ENCODE measurements at places on chromosomes 11 and 22.

DNA sequence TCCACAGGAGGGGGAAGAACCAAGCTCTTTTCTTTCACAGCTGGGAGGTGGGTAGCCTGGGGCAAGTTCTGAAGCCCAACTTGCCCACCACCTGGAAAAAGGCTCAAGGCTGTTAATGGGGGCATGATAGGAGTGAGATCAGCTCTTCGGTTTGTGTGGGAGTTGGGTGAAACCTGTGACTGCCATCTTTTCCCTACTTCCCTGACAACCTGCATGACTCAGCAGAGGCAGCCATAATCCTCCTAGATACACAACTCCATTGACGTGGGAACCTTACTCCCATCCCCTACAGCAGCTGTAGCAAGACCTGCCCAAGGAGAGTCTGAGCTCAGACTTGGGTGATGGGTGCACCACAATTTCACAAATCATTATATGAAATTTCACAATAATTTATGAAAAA, 13.3 kb upstream of the OOSP4B start:
- DNase-seq: no peak

DNA sequence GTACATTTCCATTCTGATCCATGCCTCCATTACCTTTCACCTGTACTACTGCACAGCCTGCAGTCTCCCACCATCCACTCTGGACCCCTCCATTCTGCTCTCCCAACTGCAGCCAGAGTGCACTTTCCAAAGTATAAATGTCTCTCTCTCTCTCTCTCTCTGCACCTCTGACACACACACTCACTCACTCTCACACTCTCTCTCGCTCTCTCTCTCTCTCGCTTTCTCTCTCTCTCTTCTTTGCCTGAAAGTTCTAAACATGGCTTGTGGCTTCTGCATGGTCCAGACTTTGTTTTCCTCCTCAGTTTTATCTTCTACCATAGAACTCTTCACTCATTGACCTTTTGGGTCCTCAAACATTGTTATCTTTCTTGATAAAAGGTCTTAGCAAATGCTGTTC, 76.6 kb downstream of the WNT11 start:
- DNase-seq: no peak

DNA sequence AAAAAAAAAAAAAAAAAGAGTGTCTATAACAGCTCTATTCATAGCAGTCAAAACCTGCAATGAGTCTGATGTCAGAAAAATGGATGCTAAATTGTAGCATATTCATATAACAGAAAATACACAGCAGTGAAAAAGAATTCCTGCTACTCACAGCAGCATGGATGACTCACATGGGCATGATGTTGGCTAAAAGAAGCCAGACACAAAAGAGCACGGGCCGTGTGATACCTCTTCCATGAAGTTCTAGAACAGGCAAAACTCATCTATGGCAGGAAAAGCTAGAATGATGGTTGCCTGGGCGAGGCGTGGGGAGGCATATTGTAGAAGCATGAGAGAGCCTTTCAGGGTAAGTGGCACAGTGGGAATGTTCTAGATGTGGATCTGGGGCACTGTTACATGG, 18.9 kb downstream of the PLAAT3 start:
- no peak for DNase-seq

DNA sequence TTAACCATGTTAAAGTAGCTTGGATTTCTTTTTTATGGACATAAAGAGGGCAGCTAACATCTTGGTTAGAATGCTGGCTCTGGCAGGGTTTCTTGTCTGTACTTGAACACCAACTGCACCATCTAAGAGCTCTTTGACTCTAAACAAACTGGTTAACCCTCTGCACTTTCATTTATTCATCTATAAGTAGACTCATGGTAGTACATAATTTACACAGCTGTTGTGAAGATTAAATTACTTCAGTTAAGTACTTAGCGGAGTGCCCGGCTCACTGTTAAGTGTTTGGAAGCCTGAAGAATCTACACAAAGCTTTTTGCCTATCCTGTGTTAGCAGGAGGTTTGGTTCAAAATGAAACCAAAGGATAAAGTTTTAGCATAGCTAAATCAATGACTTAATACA, 846.2 kb upstream of the API5 start:
- DNase-seq: no peak

DNA sequence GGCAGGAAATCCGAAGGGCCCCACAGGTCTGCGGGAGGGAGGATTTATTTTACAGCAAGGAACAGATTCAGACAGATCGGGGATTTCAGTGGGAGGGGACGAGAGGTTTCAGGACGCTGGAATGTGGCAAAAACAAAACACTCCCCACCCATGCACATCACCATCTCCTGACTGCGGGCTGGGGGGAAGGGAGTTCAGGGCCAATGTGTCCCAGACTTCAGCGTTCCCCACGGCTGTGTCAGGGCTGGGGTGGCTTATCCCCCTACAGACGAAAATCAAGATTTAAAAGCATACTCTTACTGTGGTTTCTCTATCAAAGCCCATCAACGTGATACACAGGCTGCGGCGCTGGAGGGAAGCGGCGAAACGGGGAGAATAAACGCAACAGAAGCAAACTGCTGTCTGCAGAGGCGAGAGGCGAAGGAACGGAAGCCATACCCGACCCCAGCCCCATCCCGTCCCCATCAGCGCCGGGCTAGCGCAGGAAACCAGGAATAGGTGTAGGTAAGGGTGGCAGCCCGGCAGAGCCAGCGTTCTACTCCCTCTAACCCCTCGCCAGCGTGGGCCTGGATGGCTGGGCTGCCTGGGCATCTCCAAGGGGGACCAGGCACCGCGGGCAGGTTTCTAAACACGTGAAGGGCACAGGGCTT, 2.7 kb downstream of the TENM4 start:
- DNase-seq: no peak

DNA sequence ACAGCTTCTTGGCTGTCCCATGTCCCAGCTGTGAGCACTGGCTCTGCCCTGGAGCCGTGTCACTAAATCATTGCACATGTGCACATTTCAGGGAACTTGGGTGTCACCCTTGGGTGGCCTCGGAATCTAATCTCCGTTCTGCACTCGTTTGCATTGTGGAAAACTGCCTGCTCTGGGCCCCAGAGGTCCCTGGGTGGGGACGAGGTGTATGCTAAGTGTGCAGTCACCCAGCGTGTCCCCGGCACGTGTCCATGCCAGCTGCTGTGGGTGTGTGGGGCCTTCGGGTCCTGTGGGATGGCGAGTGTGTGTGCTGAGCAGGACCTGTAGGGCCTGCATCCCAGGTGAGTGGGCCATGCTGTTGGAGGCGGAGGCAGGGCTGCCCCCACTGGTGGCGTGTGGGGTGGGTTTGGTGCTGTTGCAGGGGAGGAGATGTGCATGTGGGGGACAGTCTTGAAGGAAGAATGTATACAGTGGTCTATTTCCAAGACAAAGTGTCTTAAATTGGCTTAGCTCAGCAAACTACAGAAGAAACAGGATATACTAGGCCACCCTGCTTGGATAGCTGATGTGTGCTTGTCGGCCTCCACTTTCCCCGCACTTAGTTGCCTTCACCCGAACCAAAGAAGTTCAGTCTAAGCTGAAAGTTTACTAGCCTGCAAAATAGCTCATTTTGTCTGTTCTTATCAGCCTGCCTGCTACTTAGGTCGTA, 14.6 kb downstream of the TANGO2 start:
- DNase-seq: no peak

DNA sequence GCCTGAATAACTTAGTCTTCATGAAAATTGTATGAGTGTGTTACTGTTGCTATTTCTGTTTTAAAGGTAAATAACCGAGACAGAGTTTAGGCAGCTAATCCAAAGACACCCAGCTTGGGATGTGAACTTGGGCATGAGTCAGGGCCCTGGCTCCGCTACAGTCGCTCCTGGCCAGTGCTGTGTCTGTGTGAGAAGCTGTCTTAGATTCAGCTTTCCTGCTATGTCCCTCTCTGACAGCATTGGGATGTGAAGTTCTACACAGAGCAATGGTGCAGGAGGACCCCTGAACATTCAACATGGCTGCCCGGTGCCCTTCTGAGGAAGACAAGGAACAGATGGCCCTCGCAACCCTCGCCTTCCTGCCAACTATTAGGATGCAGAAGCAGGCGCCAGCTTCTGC, 49.4 kb downstream of the GALNT18 start:
- DNase-seq: no peak

DNA sequence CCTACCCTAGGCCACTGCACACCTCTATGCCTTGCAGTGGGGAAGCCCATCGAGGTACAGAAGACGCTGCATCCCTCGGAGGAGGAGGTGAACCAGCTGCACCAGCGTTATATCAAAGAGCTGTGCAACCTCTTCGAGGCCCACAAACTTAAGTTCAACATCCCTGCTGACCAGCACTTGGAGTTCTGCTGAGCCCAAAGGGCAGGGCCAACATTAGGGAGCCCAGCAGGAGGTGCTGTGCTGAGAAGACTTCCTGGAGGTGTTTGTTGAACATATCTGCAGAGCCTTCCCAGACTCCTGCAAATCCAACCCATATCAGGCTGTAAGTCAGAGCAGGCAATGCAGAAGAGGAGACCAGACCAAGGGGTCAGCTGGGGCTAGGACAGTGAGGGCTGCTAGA, 13.5 kb downstream of the MOGAT2 start:
- no peak for DNase-seq

- DNase-seq: no peak
These were observed 29.4 kb upstream of the CTTN start for GRCh38 chr11:70368961-70369360.

- no peak for DNase-seq
These were observed 131.7 kb downstream of the GRIK4 start for GRCh38 chr11:120643284-120643683.

GRCh38 chr11:115153135-115153534, 351.1 kb downstream of the CADM1 start:
- DNase-seq: no peak

DNA sequence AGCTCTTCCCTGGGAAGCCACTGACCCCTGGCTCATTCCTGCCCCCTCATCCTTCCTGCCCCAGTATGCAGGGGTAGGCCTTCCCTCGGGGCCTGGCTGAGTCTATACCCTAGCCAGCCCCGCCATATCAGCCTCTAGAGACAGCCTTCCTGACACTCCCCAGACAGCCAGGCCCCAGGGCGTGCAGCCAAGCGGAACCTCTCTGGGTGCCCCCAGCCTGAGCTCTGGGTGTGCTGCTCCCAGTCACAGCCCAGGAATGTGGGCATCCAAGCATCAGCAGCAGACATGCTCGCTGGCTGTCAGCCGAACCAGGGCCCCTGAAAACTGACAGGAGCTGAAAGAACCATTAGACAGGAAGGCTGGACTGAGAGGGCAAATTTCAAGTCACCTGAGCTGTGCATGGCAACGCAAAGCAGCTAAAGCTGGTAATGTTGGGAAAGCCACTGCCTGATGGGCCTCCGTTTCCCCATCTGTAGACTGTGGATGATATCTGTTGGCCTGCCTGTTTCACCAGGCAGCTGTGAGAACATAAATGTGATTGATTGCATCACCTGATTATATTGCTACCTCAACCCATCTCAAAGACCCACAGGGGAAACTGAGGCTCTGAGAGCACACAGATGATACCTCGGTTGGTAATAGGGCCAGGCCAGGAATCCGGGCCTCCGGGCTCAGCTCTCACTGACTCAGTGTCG, 93.2 kb downstream of the LRRC32 start:
- DNase-seq: no peak

- no peak for DNase-seq
These were observed 112.9 kb upstream of the GRK3 start for GRCh38 chr22:25451480-25452114.

DNA sequence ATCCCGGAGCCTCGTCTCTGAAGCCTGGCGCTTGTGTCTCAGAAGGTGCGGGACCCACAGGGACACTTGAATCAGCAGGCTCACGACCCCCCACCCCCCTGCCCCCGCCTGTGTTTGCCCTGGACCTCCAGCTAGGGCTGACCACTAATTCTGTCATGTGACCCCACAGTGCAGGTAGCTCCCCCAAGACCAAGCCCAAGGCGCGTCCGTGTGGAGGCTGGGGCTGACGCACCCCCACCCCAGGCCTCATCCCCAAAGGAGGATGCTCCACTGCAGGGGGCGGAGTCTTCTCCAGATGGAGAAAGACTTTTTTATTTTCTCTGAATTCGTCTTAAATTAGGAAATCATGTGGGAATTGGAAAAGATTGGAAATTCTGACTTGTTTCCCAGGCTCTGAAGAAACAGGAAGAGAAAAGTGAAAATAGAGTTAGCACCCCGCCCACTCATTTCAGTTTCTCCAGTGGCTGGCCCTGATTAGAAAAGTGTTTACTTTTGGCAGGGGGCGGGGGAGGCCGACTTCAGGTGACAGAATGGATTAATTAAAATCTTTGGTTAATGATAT, 1.0 kb upstream of the RELA start:
- peak; percentile 57 for DNase-seq

GRCh38 chr22:35684270-35684700, 33.4 kb upstream of the APOL5 start:
- no peak for DNase-seq

- no peak for DNase-seq
These were observed 18.1 kb upstream of the EFCAB6 start for GRCh38 chr22:43829904-43830851.

GRCh38 chr11:132904607-132905006, 627.7 kb downstream of the OPCML start:
- DNase-seq: no peak

DNA sequence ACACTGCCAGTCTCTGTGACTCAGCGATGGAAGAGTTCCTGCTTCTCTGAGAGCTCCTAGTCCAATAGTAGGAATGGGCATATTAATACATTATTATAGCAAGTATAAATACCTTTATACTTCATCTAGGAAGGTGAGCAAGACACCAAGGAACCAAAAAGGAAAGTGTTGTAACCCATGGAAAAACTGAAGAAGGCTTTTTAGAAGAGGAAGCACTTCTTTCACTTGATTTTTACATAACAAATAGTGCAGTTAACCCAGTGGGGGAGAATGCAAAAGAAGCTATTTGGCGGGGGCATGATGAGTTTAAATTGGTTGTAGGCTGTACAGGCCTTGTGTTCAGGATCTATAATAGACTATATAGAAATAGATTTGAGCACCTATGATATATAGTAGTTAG, 31.2 kb upstream of the C11orf87 start:
- no peak for DNase-seq

DNA sequence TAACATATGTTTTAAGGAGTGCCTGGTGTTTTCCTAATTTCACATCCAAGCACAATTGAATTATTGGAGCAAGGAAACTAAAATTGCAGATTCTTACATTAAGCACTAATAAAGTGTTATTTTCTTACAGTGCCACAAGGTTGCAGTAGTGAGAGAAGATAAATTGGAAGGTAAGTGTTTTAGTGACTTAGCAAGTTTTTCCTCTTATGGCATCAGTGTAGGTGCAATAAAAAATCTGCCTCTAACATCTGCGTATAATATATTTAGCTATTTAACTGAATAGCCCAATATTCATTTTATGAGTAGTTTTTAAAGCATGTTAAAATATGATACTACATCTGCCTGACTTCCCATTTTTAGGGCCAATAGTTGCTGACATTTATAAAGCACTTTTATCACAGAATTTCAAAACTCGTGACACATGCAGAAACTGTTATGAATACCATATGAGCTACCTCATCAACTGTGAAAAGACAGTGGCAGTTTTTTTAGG, 19.0 kb downstream of the POLD3 start:
- DNase-seq: peak; percentile 5

- DNase-seq: no peak
These were observed 145.2 kb downstream of the FCHSD2 start for GRCh38 chr11:72996959-72997358.
